ENCODE measurements at places on chromosomes 6 and 20.

- DNase-seq: no peak
These were observed 1295.6 kb upstream of the CITED2 start for GRCh38 chr6:140670021-140670420.

DNA sequence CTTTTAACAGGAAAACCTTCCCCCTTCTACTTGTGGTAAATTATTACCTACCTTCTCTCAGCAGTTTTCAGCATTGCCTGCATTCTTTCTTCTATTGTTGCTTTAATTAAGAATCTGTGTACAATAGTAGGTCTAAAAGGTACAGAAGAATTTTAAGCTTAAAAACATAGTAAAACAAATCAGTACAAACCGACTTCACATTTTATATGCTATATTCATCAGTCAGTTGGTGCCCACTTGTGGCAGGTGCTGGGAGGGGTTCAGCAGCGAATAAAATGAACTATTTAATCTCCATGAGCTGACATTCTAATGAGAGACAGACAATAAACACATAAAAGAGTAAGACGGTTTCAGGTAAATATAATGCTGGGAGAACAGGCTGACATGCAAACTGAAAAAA lies 73.4 kb upstream of the FBXO30 start:
- no peak for DNase-seq

DNA sequence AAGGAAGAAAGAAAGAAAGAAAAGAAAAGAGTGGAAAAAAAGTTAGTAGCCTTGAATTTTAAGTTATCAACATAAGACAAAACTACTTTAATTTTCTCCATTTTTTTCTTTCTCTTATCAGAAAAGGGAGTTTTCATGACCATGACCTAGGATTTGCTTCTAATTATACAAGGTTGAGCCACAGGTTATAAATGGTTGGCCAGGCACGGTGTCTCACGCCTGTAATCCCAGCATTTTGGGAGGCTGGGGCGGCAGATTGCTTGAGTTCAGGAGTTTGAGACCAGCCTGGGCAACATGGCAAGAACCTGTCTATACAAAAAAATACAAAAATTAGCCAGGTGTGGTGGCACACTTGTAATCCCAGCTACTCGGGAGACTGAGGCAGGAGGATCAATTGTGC lies 7.8 kb upstream of the MTRES1 start:
- no peak for DNase-seq

DNA sequence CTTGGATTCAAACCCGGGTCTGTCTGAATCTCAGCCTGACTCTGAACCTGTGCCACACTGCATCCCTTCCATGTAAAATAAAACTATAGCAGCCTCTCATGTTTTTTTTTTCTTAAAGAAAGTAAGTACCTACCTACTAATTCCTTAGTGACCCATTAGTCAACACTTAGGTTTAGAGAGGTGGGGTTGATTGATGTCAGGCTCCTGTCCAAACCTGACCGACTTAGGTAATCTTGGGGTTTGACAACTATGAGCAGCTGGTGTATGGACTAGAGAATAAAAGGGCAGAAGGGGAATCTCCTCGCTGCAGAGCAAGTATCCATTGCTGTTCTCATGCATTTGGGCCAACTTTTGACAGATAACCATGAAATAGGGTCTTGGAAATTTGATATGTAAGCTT lies 6.5 kb downstream of the NKAIN2 start:
- no peak for DNase-seq

DNA sequence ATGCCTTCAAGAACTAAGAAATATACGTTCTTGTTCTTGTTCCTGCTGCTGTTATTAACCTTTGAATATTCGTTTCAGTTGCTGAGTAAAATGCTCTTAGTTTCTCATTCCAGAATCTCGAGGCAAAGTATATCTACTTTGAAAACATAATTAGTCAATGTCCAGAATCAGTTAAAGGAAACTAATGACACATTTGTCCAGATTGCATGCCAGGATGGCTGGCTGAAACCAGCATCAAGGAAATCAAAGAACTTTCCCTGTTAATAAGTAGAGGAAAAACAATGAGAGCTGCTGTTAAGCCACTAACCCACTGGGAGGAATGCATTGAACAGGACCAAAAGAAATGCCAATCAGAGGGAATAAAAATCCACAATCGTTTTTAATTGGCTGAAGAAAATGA lies 196.9 kb downstream of the ALDH8A1 start:
- no peak for DNase-seq

- no peak for DNase-seq
These were observed 46.1 kb downstream of the CD40 start for GRCh38 chr20:46164254-46164653.

GRCh38 chr6:3457710-3458602 lies 1.1 kb upstream of the SLC22A23 start:
- no peak for DNase-seq

GRCh38 chr6:119129148-119129967 lies 50.9 kb upstream of the FAM184A start:
- DNase-seq: no peak

DNA sequence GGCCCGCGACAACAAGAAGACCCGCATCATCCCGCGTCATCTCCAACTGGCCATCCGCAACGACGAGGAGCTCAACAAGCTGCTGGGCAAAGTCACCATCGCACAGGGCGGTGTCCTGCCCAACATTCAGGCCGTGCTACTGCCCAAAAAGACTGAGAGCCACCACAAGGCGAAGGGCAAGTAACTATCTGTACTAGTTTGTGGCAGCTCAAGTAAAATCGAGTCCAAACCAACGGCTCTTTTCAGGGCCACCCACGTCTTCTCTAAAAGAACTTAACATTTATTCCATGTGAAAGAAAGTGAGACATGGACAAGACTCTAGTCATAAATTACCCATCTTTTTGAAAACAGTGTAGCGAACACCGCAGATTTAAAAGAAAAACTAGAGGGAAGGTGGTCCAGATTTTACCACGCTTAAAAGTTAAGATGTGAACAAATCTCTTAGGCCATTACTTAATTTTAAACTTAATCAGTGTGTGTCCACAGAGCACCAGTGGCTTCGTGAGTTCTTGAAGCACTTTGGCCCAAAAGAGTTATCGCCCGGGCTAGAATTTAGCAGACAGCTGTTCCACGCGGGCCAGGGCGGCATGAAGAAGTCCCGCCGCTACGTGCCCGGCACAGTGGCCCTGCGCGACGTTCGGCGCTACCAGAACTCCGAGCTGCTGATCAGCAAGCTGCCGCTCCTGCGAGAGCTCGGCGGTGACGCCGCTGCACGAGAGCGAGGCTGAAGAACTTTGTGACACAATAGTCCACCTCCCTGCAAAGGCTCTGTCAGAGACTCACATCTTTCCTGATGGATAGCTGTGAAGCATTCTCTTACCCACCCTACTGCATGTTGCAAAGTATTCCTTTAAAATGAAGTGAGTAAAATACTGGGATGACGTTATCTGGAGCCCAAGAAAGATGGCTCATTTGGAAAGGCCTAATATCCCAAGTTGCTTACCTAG lies 113.9 kb upstream of the PRSS16 start:
- no peak for DNase-seq

- DNase-seq: no peak
These were observed 82.4 kb downstream of the CDH26 start for GRCh38 chr20:60040471-60041162.

DNA sequence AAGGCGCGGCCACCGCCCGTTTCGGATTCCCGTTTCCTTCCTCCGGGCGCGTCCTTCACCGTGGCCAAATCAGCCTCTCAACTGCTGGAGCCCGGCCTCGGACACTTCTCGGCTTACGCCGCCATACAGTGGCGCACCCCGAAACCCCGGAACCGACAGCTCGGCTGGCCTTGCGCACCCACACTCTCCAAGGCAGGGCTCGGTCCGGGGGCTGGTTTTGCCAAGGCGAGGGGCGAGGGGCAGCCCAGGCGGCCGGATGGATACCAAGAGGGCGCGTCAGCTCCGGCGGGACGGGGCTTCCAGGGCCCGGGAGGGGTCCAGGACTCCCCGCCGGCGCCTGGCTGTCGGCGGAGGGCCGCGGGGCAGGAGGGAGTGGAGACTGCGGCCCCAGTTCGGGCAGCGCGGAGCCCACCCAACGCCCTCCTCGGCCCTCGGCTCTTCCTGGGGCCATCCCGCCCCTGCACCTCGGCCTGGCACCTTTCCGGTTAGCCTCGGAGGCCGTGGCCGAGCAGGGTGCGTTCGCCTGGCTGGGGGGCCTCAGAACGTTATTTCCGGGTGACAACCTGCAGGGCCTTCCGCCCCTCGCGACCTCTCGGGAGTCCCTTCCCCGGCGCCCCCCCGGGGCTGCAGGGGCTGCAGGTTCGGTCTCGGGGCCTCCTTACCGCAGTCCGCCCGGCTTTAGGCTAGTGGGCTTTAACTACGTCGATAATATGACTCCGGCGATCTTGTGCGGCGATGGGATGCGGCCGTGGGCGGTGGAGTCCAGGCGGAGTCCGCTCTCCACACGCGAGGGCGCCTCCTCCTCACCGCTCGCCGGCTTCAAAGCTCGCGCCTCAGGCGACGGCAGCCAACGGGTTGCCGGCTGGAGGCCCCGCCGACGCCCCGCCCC lies 697 bp upstream of the CEP43 start:
- no peak for DNase-seq

- no peak for DNase-seq
These were observed 150.7 kb downstream of the DTNBP1 start for GRCh38 chr6:15512126-15512525.

GRCh38 chr6:160837146-160837545 lies 135.1 kb downstream of the PLG start:
- no peak for DNase-seq

DNA sequence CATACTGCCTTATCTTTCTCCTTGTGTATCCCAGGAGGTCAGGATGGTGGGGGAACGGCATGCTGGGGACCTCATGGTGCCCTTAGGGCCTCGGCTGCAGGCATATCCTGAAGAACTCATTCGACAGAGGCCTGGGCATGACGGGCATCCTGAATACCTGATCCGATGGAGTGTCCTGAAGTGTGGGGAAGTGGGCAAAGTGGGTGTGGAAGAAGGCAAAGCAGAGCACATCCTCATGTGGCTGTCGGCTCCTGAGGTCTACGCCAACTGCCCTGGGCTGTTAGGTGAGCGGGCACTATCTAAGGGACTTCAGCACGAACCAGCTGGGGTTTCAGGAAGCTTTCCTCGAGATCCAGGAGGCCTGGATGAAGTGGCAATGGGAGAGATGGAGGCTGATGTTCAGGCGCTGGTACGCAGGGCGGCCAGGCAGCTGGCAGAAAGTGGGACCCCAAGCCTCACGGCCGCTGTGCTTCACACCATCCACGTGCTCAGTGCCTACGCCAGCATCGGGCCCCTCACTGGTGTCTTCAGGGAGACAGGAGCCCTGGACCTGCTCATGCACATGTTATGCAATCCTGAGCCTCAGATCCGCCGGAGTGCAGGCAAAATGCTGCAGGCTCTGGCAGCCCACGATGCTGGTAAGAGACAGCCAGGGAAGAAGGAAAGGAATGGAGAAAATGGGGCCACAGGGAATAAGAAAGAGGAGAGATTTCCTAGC lies 2.4 kb downstream of the CUL9 start:
- no peak for DNase-seq

DNA sequence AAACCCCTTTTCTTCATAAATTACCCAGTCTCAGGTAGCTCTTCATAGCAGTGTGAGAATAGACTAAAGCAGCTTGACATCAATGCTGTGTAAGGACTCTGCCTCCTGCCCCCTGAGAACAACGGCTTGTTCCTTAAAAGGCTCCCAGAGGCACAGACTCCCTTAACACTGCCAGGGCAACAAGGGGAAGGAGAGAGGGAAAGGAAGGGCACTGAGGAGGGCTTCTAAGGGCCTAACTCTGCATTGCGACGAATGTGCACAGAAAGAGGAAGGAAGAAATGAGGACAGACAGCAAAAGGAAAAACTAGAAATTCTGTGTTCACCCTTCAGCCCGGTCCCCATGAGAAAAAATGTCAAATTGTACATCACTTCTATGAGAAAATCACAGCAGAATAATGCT lies 74.0 kb downstream of the AGPAT4 start:
- no peak for DNase-seq

GRCh38 chr6:162907876-162908481 lies 180.2 kb downstream of the PACRG start:
- no peak for DNase-seq

DNA sequence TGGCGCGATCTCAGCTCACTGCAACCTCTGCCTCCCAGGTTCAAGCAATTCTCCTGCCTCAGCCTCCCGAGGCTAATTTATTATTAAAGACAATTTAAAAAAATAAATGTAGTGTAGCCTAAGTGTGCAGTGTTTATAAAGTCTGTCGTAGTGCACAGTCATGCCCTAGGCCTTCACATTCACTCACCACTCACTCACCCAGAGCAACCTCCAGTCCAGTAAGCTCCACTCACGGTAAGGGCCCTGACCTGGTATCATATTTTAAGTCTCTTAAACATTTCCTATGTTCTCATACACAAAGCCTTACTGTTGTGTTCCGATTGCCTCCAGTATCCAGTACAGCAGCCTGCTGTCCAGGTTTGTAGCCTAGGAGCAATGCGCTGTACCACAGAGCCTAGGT lies 168.2 kb upstream of the FOXQ1 start:
- DNase-seq: no peak

DNA sequence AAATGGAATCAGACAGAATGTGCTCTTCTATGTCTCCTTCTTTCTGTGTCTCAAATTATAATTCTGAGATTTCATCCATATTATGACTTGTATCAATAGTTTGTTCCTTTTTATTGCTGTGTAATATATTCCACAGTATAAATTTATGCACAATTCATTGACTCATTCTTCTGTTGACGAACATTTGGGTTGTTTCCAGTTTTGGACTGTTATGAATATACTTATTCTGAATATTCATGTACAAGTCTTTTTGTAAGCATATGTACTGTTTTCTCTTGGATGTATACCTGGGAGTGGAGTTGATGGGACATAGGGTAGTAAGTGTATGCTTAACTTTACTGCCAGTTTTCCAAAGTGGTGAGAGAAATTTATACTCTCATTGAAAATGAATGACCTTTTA lies 28.1 kb upstream of the TRAF3IP2 start:
- no peak for DNase-seq

DNA sequence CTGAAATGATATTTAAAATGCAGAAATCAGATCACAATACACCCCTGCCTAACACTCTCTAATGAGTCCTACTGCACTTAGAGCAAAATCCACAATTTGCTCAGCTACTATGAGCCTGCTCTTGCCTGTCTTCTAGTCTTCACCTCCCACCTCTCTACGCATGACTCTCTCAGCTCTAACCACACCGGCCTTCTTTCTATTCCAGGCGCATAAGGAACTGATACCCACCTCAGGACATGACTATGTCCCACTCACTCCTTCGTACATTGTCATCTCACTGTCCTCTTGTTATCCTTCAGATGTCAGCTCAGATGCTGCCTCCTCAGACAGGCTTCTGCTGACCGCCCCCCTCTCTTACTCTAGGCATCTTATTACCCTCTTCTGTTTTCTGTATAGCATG lies 201.0 kb upstream of the FLRT3 start:
- DNase-seq: no peak

- DNase-seq: no peak
These were observed 1.5 kb upstream of the ARID1B start for GRCh38 chr6:156775717-156776116.

All from activated CD8-positive, alpha-beta memory T cell treated with anti-CD3 and anti-CD28 coated beads for 48 hours (primary cell).